LoVo (cell line): ENCODE measurements at places on chromosomes 4 and X.

DNA sequence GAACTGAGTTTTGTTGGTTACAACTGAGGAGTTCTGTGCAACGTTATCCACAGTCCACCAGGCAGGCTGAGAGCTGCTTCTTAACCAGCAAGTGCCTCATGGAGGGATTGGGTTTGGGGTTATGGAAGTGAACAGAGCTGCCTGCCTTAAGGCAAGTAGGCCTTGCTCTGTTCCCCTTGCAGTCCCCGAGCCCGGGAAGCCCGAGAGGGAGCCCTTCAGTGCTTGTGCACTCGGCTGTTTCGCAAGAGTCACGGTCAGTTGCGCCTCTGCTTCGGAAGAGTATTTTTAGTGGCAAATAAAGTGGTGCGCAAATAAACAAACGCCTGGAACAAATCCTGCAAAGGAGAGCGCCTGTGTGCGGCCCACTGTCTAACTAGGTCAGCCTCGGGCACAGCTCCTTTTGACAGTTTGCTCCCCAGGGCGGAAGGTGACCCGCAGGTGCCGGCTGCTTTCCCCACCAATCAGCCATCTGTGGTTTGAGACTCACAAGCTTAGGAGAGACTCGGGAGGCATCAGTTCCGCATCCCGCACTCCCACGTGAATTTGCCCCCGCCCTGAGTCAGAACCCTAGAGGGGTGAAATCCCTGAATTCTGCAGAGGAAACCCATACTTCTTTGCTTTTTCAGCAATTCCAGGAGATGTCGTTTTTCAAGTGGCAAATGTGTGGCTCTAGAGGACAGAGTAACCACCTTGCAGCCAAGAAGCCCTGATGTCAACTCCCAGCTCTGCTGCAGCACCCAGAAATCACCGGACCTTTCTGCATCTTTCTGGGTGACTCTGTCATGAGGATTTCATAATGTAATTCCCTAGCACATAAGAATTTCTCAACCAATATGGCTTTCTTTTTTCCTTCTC lies 56.8 kb downstream of the LGI2 start:
- no peak for DNase-seq

GRCh38 chr4:157265281-157265680 lies 44.8 kb downstream of the GRIA2 start:
- DNase-seq = no peak

GRCh38 chr4:128660361-128661215 lies 148.9 kb upstream of the JADE1 start:
- DNase-seq = no peak

GRCh38 chr4:7938609-7939376 lies 868 bp downstream of the AFAP1 start:
- DNase-seq = peak; percentile 14

DNA sequence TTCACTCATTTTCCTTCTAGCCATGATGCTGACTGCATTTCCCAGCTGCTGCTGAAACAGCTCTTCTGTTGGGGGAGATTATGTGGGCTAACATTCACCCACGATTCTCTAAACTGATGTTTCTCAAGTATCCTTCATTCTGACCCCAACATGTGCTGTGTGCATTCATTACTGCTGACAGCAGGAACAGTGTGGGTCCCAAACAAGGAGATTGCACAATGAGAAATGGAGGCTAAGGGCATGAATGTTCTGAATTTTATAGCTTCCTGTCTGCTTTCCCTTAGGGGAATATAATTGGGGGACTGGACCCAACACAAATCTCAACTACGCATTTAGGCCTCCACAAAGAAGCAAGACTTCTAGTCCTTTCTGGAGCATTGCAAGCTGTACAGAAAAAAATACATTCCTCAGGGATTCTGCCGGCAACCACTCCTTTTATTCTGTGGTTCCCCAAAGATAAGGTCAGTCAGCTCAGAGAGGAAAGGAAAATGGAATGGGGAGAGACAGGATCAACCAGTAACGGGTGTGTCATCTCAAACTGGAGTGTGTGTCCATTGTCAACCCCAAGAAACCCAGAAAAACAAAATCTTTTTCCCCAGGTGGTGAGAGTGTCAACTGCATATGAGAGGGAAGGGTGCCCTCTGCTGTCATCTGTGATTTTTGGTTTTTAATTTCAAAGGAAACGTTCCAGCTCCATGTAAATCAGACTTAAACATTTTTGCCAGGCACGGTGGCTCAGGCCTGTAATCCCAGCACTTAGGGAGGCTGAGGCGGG lies 81.5 kb upstream of the EGFL6 start:
- DNase-seq = peak; percentile 69

- DNase-seq = no peak
Measured at GRCh38 chr4:60221866-60222265, 978.3 kb upstream of the ADGRL3 start.

DNA sequence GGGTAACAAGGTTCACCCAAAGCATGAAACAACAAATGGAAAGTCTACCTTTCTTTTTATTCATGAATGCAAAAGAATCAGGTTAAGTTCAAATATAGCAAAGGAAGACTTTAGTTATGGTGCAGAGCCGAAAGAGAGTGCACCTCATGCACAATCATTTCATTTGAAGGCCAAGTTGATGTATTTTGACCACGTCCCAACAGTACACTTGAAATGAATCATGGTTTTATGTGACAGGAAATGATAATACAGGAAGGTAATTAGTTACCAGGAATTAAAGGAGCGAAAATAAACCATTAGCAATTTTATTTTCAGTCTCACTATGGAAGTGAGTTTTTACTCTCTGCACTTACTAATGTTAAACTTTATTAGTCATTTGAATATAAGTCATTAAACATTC lies 281.2 kb upstream of the DIAPH2 start:
- no peak for DNase-seq

DNA sequence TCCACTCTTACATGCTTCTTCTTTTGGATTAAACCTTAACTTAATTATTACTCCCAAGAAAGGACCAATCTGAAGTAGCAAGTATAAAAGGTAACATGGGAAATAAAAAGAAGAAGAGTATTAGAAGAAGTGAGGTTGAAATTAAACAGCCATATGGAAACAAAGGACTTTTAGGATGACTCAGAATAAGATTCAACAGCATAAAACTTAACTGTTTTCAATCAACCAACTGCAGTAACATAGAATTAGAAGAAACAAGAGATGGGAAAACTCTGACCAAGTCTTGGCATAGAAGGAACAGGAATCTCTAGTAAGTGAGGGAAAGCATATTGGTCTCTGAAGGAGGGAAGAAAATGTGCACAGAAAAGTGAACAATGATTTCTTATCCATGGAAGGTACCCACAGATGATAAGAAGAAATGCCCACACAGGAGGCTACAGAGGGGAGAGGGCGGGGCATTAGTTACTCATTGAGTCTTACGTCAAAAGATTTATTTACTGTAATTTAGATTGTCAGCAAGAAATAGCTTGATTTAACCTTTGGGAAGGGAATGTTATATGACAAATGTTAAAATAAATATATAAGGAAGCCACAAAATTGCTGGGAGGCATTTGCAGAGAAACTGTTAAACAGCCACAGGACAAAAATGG lies 177.3 kb downstream of the BANK1 start:
- DNase-seq = no peak

- no peak for DNase-seq
Measured at GRCh38 chr4:74223801-74224200, 65.9 kb downstream of the MTHFD2L start.

GRCh38 chrX:118751950-118752783 lies 24.8 kb downstream of the IL13RA1 start:
- DNase-seq = no peak

DNA sequence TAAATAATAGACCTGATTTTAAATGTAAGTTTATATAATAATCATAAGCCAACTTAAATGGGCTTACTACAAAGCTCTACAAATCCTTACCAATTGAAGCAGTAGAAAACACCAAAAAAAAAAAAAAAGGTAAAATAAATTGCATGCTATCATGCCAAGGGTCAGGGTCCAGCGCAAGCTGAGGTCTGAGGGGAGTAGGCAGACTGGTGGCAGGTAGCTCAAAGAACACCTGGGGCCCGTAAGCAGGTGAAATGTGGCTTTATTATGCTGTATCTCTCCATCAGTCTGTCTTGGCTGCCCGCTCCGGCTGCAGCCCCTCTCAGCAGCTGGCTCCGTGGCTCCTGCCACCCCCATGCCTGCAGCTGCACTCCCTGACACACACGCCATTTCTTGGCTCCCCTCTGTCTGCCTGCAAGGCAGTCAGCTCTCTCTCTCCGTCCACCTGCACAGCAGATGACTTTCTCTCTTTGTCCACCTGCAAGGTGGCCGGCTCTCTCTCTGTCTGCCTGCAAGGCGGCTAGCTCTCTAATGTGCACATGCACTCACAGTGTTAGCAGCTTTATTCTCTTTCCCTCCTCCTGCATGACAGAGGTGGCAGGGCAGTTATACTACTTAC lies 209.4 kb upstream of the UGT8 start:
- DNase-seq = no peak

GRCh38 chrX:1466971-1467561 lies 14.4 kb upstream of the ASMTL start:
- no peak for DNase-seq

DNA sequence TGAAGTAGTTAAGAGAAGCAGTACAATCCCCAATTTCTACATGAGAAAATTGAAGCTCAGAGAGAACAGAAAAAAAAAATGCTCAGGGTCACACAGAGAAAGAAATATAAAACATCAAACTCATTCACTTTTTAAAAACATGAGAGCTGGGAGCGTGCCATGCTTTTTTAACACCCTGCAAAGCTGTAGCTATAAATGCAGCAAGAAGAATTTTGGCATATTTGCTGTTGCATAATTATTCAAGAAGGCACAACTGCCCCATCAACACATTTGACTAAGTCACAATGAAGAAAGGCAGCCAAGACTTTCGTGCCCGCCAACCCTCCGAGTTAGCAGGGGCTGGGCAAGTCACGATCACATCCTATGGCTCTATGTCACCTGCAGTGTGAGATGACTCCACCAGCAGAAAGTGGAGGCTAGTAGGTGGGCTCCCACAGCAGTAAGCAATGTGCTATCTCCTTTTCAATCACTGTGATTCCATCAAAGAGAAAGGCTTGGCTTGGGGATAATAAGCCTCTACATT lies 214.8 kb downstream of the DHX15 start:
- DNase-seq = no peak

- DNase-seq = no peak
Measured at GRCh38 chrX:66638591-66639500, at the start of gene EDA2R. Gene EDA2R, minus strand, starts transcription at chrX:66639078. Its CDS starts 23,058 bp downstream, at chrX:66616020.

- no peak for DNase-seq
Measured at GRCh38 chr4:24798036-24798610, 2.8 kb downstream of the SOD3 start.

DNA sequence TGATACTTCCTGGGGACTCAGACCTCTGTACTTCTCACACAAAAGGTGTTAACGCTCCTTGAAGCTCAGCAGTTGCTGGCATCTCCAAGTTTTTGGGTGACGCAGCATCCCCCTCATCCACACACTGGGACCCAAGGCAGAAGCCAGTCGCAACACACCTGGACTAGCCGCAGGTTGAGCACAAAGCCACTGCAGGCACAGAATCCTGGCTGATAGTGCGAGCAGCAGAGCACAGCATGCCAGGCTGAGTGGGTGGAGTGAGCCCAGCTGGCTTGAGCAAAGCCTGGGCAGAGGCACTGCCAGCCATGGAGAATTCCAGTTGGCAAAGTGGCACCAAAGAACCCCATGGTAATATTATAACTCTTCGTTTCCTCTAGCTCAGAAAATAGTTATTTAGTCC lies 873.2 kb upstream of the NDST4 start:
- no peak for DNase-seq

DNA sequence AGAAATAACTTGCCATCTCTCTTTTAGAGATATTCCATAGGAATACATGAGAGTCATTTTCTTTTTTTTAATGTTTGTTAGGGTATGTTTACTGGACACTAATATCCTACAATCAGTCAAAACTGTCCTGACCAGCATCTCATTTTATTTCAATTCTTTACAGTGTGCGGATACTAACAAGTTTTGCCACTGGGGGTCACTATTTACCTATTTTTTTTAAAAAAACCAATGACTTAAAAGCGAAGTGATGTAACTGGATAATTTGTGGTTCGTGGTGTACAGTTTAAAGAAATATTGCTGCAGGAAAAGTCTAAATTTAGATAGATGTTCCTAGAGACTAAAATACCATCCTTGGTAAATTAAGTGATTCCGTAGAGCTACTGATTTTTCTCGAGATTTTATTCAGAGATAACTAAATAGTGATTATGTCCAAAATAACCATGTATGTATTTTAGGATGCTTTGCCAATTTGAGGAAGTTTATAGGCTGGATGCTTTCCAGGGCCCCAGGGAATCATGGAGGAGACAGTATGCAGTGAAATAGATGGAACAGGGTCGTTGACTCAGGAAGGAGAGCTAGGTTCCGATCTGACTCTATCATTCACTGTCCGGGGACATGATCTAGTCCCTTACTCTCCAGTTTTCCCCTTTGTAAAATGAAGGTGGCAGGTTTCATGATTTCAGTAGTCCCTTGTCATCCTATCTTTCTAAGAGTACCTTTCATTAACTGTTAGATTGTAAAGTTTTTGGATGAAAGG lies 34.0 kb upstream of the GNPDA2 start:
- DNase-seq = peak; percentile 35

GRCh38 chr4:113899271-113900070 lies 80.0 kb downstream of the ARSJ start:
- DNase-seq = no peak

DNA sequence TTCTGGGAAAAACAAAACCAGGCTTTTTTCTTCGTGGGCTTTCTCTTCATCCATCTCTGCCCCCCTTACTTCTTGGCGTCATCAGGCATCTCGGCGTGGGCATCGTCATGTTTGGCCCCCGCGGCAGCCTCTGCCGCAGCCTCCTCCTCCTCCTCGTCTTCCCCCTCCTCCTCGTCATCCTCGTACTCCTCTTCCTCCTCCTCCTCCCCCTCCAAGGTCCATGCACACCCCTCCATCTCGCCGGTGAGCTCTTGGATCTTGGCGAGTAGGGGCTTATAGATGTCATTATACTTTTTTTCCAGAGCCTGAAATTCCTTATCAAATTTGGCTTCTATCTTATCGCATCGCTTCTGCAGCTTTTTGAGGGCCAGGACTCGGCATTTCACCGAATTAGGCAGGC lies 488 bp downstream of the NAP1L5 start:
- DNase-seq = no peak

DNA sequence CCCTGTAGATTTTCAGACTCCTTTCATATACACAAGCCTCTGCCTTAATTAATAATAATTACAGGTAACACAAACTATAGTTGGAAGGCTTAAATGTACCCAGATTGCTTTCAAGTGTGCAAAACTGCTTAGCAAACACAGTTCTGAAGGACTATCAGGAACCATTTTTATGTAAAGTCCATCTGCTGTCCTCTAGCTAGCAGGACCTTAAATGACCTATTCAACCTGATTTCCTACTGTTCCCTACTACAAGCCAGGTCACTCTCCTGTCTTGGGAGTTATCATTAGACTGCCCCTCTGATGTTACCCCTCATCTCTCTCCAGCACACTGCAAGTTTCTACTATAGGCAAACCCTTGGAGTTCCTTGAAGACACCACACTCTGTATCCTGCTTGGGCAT lies 157.3 kb downstream of the GBA3 start:
- DNase-seq = no peak

- no peak for DNase-seq
Measured at GRCh38 chr4:15423285-15423711, 4.5 kb upstream of the C1QTNF7 start.

DNA sequence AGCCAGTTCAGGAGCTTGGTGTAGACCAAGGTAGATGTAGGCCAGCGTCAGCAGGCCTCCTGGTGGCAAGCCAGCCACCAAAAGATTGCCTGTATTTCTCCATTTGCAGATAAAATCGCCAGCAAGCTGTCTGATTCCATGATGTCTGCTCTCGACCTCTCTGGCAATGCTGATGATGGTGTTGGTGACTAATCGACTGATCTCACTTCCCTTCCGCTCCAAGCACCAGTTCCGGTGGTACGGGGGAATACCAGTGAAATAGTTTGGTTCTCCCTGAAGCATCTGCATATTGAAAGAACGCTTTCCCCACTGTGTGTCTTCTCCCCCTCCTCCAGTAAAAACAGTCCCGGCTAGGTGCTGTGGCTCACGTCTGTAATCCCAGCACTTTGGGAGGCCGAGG lies 30.4 kb downstream of the GNL3L start:
- DNase-seq = no peak
